ENCODE measurements at places on chromosomes 4 and X.

DNA sequence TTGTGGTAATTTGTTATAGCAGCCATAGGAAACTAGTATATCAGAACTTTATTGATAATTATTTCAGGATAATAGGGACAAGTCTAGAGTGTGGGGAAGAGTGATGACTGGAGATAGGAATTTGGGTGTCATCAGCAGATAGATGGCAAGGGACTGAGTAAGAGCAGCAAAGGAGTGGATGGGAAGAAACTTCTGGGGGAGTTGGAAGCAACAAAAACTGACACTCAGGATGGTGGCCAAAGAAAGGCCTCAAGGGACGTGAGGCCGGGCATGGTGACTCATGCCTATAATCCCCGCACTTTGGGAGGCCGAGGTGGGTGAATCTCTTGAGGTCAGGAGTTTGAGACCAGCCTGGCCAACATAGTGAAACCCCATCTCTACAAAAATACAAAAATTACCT lies 9.1 kb upstream of the SLC25A5 start:
- no peak for DNase-seq

DNA sequence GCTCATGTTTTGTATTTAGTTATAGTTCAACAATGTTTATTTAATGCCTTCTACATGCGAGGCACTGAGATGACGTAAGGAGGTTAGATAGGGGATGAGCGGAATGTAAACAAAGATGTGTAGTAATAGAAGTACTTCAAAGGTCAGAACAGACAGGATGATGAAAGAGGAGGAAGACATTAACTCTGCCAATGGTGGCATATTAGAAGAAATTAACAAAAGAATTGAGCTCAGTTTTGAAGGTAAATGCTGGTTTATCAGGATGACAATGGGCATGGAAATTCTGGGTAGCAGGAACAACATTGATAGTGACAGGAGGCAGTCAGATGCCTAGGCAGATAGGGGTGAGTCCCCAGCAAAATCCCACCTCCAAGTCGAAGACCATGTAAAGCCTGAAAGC lies 62.3 kb upstream of the PGRMC2 start:
- DNase-seq = peak; percentile 99

DNA sequence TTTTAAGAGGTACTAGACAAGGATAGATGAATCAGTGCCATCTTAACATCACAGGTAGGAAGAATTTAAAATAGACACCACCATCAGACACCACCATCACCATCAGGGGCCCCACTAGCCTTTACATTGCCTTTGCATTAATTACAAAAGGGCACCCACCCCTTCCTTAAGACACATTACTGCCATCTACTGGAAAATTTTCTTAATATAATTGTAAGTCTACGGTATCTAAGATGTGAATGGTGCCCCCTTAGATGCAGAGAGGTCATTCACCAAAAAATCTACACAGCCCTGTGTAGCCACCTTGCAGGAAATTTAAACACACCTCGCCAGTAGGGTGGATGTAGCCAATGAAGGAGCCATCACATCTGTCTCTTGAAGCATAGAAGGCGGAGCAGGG lies 184.1 kb downstream of the MID1IP1 start:
- DNase-seq = peak; percentile 16

DNA sequence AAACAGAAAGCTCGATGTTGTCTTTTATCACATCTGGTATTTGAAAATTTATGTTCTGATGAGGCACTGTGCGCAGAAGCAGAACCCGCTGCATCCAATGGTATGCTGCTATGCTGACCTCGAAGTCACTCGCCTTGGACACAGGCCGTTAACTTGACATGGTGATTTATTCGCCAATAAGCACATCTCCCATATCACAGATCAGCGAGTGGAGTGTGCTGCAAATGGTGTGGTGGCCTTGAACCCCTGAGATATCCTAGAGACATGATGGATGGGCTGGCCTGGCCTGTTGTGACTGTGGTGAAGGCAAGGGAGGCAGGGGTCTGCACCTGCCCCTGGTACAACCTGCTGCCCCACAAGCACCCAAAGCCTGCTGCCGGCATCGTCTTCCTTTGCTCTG lies 175.4 kb upstream of the FRG1 start:
- no peak for DNase-seq

GRCh38 chr4:86203176-86203575 lies 156.7 kb downstream of the MAPK10 start:
- no peak for DNase-seq

DNA sequence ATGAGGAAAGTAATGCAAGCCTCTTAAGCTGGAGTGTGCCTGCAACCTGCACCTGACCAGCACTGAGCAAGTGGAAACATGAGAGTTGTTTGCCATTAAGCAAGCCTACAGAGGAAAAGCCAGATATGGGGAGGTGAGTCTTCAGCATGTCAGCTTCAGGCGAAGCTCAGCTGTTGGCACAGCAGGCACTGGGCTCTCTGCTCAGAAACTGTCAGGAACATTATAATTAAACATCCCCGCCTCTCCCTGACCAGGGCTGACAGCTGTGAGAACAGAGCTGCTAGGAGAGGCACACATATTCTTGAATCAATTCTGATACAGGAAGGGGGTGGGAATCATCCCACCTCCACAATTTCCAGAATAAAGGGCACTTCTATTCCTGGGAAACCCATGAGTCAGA lies 19.0 kb upstream of the DCX start:
- DNase-seq = no peak

DNA sequence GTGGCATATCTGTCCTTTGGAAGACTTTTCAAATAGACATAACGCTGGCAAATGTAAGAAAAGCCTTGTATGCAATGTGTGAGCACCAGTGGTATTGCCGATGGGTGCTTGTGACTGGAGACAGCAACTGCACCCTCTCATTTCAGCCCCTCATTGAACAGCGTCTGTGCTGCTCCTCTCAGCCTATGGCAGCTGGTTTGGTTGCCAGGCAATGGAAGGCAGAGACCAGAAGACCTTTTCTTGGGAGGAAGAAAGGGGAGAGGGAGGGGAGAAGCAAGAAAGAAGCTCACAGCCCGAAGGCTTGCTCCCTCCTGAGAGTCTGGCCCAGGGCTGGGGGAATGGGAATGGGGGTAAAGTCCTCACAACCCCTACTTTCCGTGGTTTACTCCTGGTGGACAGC lies 20.2 kb downstream of the ZCCHC13 start:
- no peak for DNase-seq

DNA sequence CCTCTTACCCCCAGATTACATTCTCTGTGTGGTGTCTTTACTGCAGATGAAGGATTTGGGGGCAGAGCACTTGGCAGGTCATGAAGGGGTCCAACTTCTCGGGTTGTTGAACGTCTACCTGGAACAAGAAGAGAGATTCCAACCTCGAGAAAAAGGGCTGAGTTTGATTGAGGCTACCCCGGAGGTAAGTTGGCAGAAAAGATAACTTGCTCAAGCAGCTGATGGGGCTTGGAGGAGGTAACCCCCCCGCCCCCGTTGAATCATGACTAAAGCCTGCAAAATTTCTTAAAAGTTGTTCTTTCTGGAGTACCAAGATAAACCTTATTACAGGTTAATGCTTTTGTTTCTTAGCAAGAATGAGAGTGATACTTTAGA lies 1.5 kb downstream of the CCNG2 start:
- DNase-seq = no peak

DNA sequence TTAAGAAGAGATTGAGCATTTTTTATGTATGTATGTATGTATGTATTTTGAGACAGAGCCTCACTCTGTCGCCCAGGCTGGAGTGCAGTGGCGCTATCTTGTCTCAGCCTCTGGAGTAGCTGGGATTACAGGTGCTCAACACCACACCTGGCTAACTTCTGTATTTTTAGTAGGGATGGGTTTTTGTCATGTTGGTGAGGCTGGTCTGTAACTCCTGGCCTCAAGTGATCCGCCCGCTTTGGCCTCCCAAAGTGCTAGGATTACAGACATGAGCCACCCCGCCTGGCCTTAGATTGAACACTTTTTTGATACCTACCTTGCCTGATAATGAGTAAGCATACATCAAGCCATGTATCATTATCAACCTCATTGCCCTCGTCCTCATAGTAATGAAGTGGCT lies 2.7 kb downstream of the N4BP2 start:
- no peak for DNase-seq

DNA sequence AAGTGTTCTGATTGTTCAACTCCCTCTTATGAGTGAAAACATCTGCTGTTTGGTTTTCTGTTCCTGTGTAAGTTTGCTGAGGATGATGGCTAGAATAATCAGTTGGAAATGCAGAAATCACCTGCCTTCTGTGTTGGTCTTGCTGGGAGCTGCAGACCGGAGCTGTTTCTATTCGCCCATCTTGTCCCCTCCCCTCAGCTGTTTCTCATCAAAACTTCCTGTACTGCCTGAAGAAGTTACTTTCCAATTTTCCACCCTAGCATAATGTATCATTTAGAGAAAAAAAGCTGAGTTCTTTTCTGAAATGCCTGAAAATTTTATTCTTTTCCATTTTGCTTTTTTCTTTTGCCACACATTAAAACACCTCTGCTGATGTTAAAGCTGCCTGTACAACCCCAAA lies 167.6 kb downstream of the TEX13A start:
- DNase-seq = no peak

DNA sequence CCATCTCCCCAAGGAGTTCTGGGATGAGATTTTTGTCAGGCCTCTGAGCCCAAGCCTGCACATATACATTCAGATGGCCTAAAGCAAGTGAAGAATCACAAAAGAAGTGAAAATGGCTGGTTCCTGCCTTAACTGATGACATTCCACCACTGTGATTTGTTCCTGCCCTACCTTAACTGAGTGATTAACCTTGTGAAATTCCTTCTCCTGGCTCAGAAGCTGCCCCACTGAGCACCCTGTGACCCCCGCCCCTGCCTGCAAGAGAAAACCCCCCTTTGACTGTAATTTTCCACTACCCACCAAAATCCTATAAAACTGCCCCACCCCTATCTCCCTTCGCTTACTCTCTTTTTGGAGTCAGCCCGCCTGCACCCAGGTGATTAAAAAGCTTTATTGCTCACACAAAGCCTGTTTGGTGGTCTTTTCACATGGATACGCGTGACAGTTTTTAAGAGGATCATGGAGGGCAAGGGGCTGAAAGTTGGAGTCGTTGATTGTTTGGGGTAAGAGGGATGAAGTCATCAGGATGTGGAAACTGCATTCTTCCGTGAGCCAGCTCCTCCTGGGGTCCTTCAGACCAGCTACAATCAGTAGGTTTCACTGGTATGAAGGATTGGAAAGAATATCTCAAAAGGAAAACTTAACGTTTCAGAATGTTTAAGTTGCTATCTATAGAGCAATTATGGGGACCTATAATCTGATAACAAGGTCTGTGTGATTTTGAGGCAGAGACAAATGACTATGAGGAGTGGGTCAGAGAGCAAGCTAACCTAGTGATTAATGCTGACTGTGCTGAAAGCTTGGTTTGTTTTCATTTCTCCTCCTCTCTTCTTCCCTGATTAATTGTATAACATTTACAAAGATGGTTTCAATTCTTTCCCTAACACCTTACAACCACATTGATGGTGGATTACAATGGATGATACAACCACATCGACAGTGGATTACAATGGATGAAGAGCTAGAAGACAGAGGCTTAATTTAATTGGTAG lies 28.6 kb upstream of the MAGEA11 start:
- DNase-seq = no peak

DNA sequence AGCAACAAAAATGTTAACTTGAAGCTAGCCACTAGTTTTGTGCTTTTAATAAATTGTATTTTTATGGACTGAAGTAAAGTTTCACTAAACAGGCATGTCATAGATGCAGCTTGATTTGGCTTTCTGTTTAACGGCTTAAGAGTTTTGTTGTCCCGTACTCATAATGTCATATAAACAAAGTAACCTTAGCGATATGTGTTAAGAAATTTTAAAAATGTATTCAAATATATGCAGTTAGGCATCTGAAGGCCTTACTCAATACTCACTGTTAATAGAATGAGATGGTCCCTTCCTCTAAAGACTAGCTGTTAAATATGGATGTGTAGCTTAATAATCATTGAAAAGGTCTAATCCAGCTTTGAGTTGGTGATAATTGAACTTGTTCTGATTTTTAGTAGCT lies 1.0 kb upstream of the SCLT1 start:
- no peak for DNase-seq

GRCh38 chrX:39460499-39460898 lies 637.3 kb downstream of the BCOR start:
- no peak for DNase-seq

All from fibroblast of villous mesenchyme (primary cell).